ENCODE measurements at places on chromosomes 1 and 21.

DNA sequence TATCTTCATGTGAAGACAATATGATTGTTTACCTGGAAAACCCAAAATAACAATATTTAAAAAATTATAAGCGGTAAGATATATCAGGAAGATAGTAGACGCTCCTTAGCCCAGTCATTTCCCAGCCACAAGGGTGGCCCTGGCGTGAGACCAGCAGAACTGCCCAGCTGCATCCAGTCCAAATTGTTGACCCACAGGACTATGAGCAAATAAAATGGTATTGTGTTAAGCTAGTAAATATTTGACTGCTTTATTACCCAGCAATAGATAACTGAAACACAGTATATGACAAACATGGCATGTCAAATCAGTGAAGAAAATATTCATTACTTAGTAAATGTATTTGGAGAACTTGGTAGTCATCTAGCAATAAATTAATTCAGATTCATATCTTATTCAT, 294.3 kb upstream of the SPAG17 start:
- no peak for DNase-seq

- DNase-seq: peak; percentile 94
These were observed at the start of gene RAP1A for GRCh38 chr1:111619635-111620440. Gene RAP1A (plus strand): TSS chr1:111619789. CDS start chr1:111691361, 71,572 bp downstream.

DNA sequence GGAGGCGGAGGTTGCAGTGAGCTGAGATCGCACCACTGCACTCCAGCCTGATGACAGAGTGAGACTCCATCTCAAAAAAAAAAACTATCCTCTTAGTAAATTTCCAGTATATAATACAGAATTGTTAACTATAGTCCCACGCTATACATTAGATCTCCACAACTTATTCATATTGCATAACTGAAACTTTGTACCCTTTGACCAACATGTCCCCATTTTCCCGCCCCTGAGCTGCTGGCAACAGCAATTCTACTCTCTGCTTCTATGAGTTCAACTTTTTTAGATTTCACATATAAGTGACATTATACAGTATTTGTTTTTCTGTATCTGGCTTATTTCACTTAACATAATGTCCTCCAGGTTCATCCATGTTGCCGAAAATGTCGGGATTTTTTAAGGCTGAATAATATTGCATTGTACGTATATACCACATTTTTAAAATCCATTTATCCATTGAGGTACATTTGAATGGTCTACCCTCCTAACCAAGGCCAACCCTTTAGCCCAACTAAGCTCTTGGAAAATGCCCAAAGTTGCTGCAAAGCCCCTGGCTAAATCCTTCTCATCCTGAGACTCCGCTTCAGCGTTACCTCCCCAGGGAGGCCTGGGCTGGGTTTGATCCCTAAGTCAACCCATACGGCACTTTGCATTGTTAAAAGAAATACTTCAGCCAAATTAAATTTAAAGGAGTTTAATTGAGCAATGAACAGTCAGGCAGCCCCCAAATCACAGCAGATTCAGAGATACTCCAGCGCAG, 34.2 kb downstream of the NEK2 start:
- DNase-seq: no peak

GRCh38 chr21:39196310-39196709, 13.1 kb upstream of the PSMG1 start:
- DNase-seq: no peak

DNA sequence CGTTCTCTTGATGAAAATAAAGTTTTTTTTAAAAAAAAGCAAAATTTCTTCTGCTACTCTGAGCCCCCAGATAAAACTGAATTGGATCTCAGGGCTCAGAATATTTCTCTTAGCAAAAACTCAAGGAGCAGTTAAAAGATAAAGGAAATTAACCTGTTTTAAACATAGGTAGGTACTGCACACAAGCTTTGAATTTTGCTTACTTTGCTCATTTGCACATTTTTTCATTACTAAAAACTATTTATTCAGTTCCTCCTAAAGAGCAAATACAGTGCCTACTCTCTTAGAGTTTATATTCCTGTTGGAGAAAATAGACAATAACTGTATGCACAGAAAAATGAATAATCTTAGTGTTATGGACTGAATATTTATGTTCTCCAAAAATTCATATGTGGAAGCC, 13.0 kb upstream of the TNFSF4 start:
- no peak for DNase-seq

DNA sequence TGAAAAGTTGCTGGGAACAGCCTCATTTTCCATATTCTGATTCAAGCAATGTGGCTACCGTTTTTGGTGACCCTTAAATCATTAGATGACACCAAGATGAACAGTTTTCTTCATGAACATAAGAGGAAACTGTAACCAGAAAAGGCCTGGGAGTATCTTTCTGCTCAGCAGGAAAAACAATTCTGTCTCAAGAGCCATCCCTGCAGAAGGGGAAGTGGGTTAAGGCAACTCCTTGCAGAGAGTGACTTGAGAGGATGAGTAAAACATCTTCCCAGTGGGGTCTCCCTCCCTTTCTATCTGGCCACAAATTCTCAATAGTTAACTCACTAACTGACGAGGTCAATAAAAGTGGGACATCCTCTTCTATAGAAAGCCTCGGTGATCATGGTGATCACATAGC, 187.6 kb upstream of the NRIP1 start:
- DNase-seq: no peak

GRCh38 chr21:38249256-38249655, 7.5 kb upstream of the KCNJ15 start:
- no peak for DNase-seq

GRCh38 chr1:225908013-225908640, 15.9 kb downstream of the PYCR2 start:
- no peak for DNase-seq

DNA sequence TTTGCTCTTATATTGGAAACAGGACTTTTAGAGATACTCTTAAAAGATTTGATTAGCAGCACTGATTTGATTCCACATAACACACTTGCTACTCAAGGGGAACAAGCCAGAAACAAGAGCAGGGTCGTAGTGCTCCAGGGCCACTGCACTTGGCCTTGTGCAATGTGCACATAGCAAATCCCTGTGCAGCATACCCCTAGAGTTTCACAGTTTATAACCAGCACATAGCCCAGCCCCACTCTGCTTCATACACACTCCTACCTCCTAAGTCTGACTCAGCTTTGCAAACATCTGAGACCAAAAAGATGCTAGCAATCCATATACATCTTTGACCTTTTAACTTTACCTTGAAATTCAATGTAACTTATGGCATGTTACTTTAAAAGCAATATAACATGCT, 157.6 kb downstream of the VAV3 start:
- no peak for DNase-seq

GRCh38 chr1:186564582-186564981, 103.7 kb upstream of the PDC start:
- DNase-seq: no peak

GRCh38 chr1:54332781-54333585, 73.2 kb downstream of the SSBP3 start:
- no peak for DNase-seq

DNA sequence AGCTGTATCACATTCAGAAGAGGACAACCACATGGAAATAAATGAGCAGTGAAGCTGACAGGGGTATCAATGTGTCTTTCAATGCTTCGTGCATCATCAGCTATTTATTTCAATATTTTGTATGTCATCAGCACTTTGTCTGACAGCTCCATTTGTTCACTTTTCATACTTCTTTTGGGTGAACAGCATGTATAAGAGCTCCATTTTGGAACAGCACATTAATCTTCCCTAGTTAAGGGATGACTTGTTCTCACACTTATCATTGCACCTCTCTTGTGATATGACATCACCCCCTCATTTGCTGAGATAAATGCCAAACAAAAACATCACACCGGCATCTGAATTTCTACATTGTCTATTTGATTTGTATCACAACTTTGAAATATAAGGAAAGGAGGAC, 190.6 kb upstream of the SAMSN1 start:
- no peak for DNase-seq

DNA sequence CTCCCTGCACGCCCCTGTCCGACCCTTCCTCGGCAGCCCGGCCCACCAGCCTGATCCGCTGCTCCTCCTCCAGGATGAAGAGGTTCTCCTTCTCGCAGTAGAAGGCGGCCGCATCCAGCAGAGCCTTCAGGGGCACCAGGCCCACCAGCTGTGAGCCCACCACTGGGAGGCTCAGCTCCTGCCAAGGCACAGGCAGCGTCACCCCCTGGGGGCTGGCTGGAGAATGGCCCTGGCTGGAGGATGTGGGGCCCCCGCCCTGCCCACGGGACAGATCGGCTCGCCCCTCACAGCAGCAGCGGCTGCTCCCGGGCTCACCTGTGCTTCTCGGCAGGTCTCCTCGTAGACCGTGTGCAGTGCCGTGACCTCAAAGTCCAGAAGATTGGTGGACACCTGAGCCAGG, 5.3 kb downstream of the FTCD start:
- no peak for DNase-seq

DNA sequence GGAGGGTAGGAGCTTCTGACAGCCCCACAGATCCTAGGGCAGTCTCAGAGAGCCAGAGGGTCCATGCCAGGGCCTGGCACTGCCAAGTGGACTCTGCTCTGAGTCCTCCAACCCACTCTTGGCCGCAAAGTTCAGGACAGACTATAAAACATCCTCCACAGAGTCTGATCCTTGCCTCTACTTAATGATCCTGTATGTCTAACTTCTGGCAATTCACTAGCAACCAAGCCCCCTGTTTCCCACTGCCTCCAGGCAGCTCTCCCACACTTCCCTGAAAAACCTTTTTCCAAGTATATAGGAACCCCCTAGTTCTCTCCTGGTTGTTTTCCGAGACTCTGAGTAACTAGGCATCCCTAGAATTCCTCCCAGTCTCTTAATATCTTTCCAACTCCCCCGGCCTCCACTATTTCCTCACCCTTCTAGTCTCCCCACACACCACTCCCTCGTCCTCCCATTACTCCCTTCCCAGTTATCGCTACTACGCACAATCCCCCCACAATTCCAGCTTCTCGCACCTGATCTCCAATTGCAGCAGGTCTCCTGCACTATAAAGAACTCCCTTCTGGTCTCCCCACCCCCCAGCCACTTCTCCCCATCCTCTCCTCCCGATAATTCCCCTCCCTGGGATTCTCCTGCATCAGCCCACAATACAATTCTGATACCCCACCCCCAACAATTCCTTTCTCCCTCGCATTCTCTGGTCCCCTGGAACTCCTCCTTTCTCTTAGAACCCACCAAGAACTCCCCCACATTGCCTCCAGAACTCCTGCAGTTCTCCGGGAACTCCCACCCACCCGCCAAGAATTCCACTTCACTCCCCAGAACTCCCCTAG, 574 bp downstream of the IGSF9 start:
- DNase-seq: no peak

DNA sequence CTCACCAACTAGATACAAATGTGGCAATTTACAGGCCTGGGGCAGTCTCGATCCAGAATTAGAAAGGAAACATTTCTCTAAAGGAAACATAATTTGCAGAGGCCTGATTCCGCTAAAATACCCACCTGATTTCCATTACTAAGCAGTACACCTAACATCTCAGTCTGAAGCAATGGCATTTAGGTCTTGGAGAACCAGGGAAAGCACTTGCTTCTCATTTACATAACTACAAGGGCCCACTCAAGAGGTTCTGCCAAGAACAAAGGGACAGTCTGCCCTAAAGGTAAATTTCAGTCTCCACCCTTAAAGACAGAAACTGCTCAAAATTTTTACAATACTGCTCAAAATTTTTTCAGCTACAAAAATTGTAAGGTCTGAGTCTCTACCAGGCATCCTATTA, 123.7 kb upstream of the GJB5 start:
- no peak for DNase-seq

- DNase-seq: peak; percentile 34
These were observed 47.5 kb upstream of the CRNN start for GRCh38 chr1:152461544-152461943.

GRCh38 chr1:79133774-79134364, 127.3 kb upstream of the ADGRL4 start:
- DNase-seq: no peak

- no peak for DNase-seq
These were observed 50.1 kb downstream of the HLX start for GRCh38 chr1:220929304-220929703.

GRCh38 chr1:18972531-18972930, 16.1 kb upstream of the IFFO2 start:
- DNase-seq: no peak

DNA sequence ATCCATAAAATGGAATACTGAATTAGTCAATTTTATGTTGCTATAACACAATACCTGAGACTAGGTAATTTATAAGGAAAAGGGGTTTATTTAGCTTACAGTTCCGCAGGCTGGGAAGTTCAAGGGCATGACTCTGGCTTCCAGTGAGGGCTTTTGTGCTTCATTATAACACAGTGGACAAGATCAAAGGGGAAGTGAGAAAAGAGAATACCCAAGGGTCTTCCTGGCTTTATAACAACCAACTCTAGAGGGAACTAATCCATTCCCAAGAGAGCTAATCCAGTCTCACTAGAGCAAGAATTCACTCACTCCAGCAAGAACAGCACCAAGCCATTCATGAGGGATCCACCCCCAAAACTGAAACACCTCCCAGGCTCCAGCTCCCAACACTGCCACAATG, 3.1 kb downstream of the KIFAP3 start:
- no peak for DNase-seq

DNA sequence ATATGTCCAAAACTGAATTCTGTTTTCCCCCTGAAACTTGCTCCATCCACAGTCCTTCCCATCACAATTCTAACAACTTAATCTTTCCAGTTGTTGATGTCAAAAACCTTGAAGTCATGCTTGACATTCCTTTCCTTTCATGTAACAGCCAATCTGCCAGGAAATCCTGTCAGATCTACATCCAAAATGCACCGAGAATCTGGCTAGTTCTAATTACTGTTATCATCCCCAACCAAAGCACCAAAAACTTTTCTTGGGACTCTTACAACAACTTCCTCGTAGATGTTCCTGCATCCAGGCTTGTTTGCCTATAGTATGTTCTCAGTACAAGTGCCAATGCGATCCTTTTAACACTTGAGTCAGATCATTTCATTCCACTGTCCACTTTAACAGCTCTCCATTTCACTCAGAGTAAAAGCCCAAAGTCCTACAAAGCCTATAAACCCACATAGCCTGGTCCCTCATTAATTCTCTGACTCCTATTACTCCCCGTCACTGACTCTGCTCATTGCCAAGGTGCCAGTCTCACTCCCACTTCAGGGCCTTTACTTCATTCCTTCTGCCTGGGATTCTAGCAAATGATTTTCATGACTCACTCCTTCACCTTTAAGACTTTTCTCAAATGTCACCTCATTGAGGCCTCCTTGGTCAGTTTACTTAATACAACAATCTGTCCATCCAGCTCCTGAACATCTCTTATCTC, 493.2 kb upstream of the NFIA start:
- no peak for DNase-seq

GRCh38 chr1:106956721-106957120, 99.8 kb upstream of the PRMT6 start:
- DNase-seq: no peak

GRCh38 chr1:232016616-232017015, 390.0 kb downstream of the DISC1 start:
- DNase-seq: no peak

GRCh38 chr21:46527801-46528200, 69.1 kb downstream of the DIP2A start:
- no peak for DNase-seq

GRCh38 chr1:74368335-74368734, 133.1 kb downstream of the TNNI3K start:
- DNase-seq: no peak

GRCh38 chr21:41868062-41868710, 11.0 kb downstream of the PRDM15 start:
- DNase-seq: no peak

GRCh38 chr1:216330262-216330661, 93.0 kb downstream of the USH2A start:
- no peak for DNase-seq

All from stimulated activated naive CD4-positive, alpha-beta T cell treated with Interleukin-2 at 50 U/mL for 16 hours (primary cell).